Urinary bladder (tissue), 4 donors: ENCODE measurements at places on chromosomes 6 and 20. TPM values are rescaled to one million over a fixed set of nuclear protein-coding genes. Genes with fewer than 3 reads are reported as not detected.

Gene TMEM244
- polyA plus RNA-seq, result not detected

DNA sequence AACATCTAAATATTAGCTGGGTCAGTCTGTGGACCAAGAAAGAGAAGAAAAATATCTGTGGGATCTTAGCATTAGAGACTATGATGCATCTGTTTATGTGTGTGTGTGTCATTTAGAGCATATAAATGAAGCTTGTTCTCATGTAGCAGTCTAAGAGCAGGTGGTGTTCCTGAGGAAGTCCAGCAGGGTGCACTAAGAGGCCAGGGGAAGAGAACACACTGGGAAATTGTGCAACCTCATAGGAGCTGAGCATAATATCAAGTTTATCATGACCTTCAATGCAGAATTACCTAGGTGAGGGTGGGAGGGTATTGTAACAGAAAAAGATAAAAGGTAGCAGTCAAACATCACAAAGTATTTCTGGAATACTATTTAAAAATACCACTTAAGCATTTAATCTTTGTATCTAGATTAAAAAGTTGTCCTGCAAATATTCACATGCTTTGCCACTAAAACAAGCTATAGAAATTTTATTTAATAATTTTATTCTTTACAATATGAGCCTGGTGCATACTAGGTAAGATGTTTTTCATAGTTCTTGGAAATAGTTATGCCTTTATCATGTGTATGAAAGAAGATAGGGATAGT is 80.5 kb downstream of the SMPDL3A start:
- DNase-seq, result no peak

GRCh38 chr20:59352990-59353389 is 52.6 kb downstream of the EDN3 start:
- DNase-seq, result no peak

GRCh38 chr6:27178860-27179259 is 68.6 kb upstream of the PRSS16 start:
- no peak for DNase-seq

GRCh38 chr6:116766506-116767176 is 1.1 kb upstream of the FAM162B start:
- DNase-seq, result no peak

DNA sequence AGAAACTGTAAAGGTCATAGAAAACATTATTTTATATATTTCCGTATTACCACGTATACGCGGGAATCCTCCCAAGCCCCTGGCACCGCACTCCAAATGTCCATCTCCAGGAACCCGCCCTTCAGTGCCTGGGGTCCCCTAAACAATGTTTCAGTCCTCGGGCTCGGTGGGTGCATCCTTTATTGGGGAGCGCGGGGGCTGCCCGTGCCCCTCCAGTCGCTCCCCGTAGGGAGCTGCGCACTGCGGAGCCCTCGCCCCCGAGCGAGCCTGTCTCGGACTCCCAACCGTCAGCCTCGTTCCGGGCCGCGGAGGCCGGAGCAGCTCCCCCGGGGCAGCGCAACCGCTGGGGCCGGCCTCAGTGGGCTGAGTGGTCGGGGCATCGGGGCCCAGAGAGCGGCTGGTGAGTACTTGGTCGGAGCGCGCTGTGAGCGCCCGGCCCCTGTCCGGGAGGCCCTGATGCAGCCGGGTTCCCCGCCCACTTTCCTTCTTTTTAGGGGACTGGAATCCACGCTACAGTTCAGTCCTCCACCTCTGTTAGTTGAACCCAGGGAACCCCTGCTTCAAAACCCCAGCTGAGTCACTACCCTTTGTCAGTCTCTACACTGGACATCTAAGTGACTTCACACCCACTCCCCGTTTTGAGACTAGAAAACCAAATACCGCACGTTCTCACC is at the start of gene DNAH8:
Gene DNAH8, plus strand, starts transcription at position 296 of the 674 bp plus-strand sequence. CDS start 7,499 bp downstream, outside the sequence.
- DNase-seq, result no peak

GRCh38 chr6:21740376-21741124 is 147.0 kb downstream of the SOX4 start:
- no peak for DNase-seq

- DNase-seq, result no peak
These were observed 146.5 kb downstream of the CDKAL1 start for GRCh38 chr6:20680697-20681165.

- no peak for DNase-seq
These were observed 595.7 kb downstream of the PTPRT start for GRCh38 chr20:42594011-42594410.
